AML-193 (cell line): ENCODE measurements at places on chromosomes 5 and 9.

- DNase-seq: no peak
These were observed 53.9 kb downstream of the AK8 start for GRCh38 chr9:132824151-132824550.

DNA sequence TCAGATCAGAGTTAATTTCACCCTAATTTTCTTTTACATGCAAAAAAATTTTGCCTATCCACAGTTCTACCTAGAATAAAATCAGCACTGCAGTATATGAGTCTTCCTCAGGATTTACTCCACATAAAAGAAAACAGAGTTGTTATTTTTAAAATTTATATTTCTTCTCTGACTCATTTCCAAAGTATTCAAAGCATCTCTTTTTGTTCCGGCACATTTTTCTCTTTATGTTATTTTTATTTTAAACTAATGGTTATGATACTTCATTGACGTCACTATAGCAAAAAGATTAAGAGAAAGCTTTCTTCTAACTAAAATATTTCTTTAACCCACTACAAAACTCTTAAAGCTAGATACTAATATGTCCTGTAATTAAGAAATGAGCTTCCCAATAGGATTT, 590.4 kb downstream of the PRELID2 start:
- no peak for DNase-seq

GRCh38 chr5:123610209-123610608, 98.2 kb downstream of the CSNK1G3 start:
- no peak for DNase-seq

DNA sequence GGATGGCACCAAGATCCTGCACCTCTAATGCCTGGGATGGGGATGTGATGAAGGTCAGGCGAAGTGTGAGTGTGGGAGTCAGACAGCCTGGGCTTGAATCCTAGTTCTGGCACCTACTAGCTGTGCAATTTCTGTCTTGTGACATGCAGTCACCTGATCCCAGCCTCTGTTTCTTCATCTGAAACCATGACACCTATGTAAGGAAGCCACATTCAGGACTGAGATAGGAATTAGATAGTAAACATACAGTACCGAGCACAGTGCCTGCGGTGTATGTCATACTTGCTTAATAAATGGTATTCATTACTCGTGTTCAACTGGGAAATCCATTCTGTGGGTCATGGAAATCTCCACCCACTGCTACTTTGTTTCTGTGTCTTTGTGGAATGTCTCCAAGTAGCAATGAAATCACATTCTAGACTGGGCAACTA, 140.6 kb upstream of the STC2 start:
- DNase-seq: no peak

GRCh38 chr9:110040788-110041187, 167.2 kb downstream of the C9orf152 start:
- no peak for DNase-seq

DNA sequence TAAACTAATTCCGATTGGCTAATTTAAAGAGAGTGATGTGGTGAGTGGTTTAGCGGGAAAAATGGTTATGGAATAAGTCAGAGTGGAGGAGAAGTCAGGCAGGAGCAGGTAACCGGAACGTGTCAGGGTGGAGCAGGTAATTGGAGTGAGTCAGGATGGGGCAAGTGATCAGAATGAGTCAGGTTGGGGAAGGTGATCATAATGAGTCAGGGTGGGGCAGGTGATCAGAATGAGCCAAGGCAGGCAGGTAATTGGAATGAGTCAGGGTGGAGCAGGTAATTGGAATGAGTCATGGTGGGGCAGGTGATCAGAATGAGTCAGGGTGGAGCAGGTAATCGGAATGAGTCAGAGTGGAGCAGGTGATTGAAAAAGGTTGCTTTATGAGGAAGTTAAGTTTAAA, 101.4 kb downstream of the TMEM167A start:
- DNase-seq: no peak

DNA sequence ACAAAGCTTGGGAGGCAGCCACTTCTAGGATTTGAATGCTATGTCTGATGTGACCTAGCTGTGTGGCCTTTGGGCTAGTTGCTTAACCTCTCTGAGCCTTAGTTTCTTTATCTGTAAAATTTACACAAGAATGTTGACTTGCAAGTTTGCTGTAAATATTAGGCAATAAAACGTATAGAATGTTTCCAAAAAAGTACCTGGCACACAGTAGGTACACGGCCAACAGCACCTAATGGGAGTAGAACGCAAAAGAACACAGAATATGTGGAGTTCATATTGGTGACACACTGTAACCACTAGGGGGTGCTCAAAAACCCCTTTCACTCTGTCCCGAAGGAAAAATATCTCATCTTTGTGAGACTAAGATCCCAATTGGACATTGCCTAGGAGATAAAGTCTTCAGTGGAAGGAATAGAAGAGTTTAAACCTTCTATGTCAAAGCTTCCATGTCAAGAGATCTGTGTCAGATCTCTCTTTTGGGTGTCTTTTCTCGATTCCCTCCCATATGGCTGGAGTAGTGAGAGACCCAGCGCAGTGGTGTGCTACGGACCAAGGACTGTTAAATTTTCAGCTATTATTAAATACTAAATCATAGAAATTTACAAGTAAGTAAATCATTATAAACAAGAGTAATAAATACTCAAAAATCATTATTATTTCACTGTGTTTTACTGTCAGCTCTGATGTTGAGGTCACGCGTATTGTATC, 145.4 kb upstream of the RAD23B start:
- peak; percentile 15 for DNase-seq

DNA sequence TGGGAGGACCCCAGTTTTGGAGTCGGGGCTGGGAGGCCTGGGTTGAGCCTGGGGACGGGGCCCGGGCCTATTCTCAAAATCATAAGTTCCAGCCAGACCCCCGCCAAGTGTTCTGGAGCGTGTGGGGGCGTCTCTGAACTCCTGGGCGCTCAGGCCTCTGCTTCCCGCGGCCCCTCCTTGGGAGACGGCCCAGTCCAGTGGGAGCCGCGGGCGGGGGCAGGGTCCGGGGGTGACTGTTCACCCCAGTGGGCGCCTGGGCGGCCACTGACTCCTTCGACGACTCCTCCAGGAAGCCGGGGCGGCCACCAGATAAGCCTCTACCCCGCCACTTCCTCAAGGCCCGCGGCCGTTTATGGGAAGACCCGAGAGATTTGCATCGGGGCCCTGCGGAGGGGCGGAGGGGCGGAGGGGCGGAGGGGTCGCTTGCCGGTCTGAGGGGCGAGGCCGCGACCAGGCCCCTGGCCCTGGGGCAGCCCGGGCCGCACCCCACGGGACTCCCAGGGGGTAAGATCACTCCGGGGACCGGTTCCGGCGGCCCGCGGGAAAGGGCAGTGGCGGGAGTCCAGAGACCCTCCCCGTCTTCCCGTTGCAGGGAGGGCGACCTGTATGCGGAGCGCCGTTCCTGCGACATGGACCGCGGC, 655 bp downstream of the TOR4A start:
- no peak for DNase-seq

DNA sequence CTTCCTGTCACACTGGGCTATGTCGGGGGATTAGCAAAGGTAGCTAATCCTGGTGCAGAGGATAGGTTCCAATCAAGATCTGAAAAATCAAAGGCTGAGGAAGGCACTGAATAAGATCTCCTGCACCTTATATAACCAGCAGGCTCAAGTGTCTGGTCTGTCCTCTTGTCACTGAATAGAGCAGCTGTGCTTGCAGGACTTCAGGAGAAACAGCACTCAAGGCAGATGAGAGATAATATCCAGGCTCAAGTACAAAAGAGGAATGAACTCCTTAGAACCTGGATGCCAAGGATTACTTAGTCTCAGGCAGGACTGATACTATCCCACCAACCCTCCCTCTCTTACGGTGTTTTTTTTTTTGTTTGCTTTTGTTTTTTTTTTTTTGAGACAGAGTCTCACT, 108.8 kb upstream of the LRRTM2 start:
- DNase-seq: no peak

DNA sequence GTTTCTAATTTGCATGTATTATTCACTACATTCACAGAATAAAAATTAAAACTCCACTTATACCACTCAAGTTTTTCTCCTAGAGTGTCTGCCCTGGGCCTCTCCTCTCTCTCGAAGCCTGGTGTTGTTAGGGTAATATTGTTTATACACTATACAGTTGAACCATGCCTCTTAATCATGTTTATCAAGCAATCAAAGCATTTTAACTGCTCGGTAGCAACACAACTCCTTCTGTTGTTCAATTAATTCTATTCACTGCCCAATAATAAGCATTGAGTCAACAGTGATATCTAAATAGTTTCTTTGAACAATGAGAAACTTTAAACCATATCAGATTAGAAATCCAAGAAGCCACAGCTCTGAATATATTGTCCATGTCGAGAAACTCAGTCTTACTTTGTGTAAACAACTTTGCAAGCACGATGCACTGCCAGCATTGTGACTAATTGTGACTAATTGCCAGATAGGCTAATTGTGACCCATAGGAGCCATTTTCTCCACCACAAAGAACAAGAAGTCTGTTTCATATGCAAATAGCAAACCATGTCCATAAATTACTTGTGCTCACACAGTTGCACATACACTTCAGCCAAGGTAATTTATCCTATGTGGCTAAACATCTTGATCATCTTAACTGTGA, at the start of gene DNAH5:
Gene DNAH5, minus strand, starts transcription at position 129 of the 640 bp plus-strand sequence. CDS start 250 bp downstream, outside the sequence.
- DNase-seq: no peak

GRCh38 chr9:19989213-19989612, 200.4 kb upstream of the SLC24A2 start:
- no peak for DNase-seq

GRCh38 chr5:127933348-127933747, 150.2 kb upstream of the SLC12A2 start:
- no peak for DNase-seq

- no peak for DNase-seq
These were observed 885 bp upstream of the TMEM252 start for GRCh38 chr9:68541568-68541967.

DNA sequence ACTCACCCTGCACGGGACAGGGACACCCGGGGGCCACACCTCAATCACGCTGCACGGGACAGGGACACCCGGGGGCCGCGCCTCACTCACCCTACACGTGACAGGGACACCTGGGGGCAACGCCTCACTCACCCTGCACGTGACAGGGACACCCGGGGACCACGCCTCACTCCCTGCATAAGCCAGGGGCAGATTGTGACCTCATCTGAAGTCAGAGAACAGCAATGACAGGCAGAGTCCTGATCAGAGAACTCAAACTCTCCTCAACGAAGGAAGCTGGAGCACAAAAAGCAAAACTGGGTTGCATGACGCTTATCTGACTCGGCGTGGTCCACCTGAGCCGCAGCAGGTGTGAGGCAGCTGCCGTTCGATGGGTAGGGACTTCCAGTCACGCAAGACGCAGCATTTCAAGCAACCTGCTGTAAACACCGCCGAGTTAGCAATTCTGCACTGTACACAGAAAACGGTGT, 3.2 kb downstream of the TERT start:
- DNase-seq: no peak

DNA sequence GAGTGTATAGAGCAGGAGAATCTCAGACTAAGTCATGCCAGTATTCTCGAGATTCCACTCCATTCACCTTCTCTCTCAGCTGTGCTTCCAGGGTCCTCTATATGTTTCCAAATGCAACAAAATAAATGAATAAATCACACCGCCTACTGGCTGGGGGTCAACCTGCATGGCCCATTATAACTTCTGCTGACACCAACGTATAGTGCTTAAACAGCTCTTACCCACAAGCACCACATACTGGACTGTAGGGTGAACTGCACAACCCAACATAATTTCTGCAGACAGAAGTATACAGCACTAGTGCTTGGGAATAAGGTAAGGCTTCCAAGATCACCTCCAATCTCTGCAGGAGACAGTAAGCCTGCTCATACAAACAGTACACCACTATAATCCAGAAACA, 33.1 kb upstream of the HTR4 start:
- peak; percentile 57 for DNase-seq

- peak; percentile 35 for DNase-seq
These were observed 15.3 kb upstream of the GRXCR2 start for GRCh38 chr5:145887976-145888574.

- no peak for DNase-seq
These were observed 36.7 kb downstream of the FAXDC2 start for GRCh38 chr5:154813736-154814135.

GRCh38 chr5:147169901-147170300, 64.9 kb upstream of the STK32A start:
- no peak for DNase-seq

GRCh38 chr5:73122875-73123810, 2.8 kb downstream of the TMEM171 start:
- DNase-seq: no peak

DNA sequence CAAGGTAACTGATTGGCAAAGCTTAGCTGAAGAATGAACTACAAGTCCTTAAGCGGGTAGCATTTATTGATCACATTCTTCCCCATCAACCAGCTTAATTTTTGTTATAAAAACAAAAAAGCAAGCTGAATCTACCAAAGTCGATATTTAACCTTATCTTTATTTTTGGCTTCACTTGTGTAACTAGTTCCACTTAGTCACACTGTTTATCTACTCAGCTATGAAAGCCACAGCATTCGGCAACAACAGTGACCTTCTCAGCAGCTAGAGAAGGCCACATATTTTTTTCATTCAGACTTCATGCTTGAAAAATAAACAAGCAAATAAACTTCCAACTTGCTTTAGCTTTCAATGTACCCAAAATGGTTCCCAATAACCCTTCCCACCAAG, 69.4 kb downstream of the KLHL3 start:
- DNase-seq: no peak

DNA sequence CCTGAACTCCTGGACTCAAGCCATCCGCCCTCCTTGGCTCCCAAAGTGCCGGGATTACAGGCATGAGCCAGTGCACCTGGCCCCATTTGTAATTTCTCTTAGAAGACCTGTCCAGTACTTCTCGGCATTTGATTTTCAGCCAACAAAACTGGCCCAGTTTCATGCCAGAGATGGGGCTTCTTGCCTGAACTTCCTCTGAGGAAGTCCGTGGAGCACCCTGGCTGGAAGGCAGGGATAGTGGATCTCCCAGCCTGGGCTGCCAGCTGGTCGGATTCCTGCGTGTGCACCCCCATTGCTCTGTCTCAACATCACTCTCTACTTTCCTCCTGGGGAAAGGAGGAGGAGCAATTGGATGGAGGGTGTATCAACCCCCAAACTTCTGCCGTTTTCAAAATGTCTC, 39.0 kb downstream of the FAM78A start:
- no peak for DNase-seq
